ENCODE measurements at places on chromosomes 6 and 20.
A peak's percentile ranks its signal among the peaks of the same experiment; 100 is the strongest.

- DNase-seq: no peak
These were observed 773 bp downstream of the SMAP1 start for GRCh38 chr6:70668499-70668812.

DNA sequence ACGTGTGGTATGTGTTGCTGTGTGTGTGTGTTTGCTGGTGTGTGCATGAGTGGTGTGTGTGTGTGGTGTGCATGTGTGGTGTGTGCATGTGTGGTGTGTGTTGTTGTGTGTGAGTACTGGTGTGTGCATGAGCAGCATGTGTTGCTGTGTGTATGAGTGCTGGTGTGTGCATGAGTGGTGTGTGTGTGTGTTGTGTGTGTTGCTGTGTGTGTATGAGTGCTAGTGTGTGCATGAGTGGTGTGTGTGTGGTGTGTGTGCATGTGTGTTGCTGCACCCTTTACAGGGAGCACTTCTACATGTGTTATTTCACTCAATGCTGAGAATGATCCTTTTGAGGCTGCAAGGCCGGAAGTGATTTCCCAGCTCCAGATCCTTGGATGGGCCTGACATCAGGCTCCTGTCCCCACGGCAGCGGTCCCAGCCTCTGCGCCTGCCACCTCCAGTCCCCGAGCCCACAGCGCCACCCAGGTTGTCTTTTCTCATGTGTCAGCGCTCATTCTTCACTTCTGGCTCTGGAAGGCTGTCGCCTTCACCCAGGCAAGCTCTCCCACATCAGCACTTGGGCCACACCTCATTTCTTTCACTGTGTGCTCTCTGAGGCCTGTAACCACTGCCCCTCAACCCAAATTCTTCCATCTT lies 2.6 kb downstream of the NPEPL1 start:
- no peak for DNase-seq

DNA sequence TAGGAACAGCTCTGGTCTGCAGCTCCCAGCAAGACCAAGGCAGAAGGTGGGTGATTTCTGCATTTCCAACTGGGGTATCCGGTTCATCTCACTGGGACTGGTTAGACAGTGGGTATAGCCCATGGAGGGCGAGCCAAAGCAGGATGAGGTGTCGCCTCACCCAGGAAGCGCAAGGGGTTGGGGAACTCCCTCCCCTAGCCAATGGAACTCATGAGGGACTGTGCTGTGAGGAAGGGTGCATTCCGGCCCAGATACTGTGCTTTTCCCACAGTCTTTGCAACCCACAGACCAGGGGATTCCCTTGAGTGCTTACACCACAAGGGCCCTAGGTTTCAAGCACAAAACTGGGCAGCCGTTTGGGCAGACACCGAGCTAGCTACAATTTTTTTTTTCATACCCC lies 21.8 kb downstream of the HDDC2 start:
- no peak for DNase-seq

- no peak for DNase-seq
These were observed 100.0 kb upstream of the RIPOR2 start for GRCh38 chr6:25035512-25036435.

GRCh38 chr20:271528-271927 lies 14.0 kb downstream of the DEFB132 start:
- no peak for DNase-seq

DNA sequence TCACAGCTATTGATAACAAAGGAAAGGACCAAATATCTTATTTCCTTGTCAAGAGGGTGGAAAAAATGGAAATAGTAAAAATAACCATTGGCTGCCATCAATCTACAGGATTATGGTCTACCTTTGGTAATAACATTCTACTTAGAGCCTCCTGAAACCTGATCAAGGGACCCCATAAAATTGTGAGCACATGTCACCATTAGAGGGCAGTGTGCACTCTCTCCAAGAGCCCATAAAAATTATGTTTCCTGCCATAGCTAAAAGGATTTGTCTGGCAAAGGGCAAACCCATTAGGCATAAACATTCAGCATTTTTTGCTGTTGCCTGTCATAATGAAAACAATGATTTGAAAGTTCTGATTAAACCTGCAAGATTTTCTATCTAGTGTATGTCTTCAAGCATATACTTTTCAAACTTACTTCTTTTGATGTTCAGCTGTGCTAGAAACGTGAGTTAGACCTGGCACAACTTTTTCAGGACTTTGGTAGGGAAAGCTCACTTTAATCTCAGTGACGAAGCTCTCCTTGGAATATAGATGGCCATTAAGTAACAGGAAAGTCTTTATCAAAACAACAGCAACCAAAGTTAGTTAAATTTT lies 120.7 kb upstream of the ZFP64 start:
- peak; percentile 79 for DNase-seq

DNA sequence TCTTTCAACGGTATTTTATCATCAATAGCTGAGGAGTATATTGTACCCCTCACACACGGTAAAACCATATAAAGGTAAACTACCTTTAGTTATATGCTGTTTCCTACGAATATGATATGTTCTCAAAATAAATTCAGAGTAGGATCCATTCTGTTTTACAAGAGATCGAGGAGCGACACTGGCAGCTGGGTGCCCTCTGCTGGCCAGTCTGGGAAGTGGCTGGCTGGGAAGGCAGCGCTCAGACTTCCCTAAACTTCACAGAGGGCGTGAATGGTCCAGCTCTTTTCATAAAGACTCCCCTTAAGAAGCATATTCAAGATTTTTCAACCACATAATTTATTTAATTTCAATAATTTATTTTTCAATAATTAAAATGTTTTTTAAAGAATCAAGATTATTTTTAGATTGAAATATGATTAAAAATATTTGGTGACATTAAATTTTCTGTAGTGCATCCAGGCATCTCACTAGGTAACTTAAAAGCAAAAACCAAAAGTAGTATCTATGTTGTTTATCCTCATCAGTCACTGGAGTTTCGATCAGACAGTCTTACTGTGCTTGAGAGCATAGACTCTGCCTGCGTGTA lies 187.5 kb upstream of the PDE10A start:
- peak; percentile 74 for DNase-seq

- no peak for DNase-seq
These were observed 49.1 kb downstream of the NFATC2 start for GRCh38 chr20:51493346-51493791.

- no peak for DNase-seq
These were observed 71.5 kb downstream of the CNKSR3 start for GRCh38 chr6:154438882-154439415.

DNA sequence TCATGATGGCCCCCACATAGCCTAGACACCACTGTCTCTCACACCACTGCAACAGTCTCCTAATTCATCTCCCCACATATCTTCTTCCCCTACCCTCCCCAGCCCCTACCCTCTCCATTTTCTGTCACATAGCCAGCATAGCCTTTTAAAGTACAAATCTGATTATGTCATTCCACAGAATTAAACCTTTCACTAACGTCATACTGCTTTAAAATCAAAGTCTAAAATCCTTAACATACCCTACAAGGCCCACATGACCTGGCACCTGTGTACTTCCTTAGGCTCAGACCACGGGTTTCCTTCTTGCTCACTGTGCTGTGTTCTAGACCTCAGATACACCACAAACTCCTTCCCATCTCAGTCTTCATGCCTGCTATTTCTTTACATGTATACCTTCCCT lies 5.9 kb downstream of the OSTM1 start:
- DNase-seq: no peak

DNA sequence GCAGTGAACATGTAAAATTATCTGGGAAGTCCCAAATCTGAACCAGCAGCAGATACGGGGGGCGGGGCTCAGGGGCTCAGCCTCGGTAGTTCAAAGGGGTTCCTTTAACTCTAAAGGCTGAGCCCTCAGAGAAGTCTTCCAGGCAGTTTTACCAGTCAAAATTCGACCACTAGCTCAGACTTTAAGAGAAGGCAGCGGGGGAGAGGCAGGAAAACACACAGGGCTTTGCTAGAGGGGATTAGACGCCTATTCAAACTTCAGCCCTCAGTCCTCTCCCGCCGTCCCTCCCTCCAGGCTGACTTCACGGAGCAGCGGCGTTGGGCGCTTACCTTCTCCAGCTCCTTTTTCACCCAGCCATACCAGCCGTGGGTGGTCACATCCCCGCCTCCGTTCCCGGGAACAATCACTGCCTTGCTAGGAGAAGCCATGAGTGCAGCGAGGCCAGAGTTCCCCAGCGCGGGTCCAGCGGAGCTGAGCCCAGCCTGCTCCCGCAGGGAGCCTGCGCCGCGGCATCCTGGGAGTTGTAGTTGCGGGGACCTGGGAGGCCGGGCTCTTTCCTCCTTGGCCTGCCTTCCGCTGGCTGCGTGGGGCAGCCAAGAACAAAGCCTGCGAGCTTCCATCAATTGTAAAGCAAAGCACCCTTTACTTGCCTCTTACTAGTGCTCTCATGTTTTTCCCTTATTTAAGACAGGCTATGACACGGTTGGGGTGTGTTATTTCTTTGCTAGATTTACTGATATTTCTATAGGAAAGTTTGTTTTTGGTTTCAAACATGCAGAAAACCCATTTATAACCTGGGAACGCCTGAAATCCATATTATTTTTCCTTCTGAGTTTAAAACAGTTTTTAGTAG lies at the start of gene RBBP9:
RBBP9 (minus strand) TSS at position 486 of the 853 bp plus-strand sequence; CDS start at position 428, 58 bp downstream.
- peak; percentile 90 for DNase-seq

DNA sequence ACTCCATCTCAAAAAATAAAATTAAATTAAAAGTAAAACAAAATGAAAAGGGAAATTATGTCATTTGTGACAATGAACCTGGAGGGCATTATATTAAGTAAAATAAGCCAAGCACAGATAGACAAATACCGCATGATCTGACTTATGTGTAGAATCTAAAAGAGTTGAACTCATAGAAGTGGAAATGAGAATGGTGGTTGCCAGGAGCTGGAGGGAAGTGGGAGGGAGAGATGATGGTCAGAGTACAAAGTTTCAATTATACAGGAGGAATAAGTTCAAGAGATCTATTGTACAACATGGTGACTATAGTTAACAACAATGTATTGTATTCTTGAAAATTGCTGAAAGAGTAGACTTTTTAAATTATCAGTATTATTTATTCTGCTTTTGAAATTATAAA lies 183.4 kb downstream of the ID4 start:
- no peak for DNase-seq

DNA sequence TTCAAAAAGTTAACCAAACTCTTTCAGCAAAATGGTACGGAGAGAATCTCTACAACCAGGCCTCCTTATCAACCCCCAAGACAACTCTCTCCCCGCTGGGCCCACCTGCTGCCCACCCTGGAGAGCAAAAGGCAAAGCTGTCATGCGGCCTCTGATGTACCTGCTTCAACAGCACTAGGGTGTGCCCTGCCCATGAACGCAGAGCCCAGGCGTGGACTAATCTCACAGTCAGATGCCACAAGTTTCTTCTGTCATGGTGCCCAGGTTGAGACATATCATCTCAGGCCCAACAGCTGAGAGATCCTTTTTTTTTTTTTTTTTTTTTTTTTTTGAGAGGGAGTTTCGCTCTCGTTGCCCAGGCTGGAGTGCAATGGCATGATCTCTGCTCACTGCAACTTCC lies 26.3 kb downstream of the SLC2A4RG start:
- no peak for DNase-seq

- no peak for DNase-seq
These were observed 136.3 kb upstream of the GRIK2 start for GRCh38 chr6:101257163-101257562.

GRCh38 chr6:42017021-42017643 lies 33.2 kb upstream of the TAF8 start:
- DNase-seq: no peak

DNA sequence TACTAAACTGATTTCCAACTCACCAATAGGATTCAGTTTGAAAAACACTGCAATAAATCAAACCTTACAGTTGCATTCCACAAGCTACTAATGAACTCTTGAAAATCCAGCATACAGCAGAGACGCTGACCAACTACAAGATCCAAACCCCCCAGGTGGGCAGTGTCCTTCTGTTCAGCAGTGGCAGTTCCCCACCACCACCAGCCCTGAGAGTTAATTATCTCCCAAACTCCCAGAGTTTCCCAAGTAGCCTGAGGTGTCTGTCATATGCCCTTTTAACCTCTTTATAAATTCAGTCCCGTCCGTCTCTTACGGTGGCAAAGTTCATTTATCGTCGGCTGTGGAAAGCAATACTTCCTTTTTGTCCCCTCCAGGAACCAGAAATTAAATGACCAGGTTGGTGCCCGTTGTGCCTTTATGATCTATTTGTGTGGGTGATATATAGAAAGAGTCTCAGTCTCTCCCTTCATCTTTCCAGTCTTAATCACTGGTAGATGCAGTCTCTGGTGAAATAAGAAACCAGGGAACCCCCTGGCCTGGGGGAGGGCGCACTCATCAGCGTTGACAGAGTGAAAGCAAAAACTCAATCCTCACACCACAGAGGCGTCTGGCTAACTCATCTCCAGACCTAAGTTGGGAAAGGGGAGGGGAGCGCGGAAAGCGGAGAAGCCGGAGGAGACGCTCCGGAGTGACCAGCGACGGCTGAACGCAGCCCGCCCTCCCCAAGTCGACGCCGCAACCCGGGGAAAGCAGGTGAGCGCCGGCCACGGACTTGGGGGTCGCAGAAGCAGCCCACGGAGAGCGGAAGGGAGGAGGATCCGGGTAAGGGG lies 717 bp downstream of the MRPL14 start:
- peak; percentile 77 for DNase-seq

GRCh38 chr20:2829376-2829775 lies 11.1 kb downstream of the PCED1A start:
- no peak for DNase-seq

DNA sequence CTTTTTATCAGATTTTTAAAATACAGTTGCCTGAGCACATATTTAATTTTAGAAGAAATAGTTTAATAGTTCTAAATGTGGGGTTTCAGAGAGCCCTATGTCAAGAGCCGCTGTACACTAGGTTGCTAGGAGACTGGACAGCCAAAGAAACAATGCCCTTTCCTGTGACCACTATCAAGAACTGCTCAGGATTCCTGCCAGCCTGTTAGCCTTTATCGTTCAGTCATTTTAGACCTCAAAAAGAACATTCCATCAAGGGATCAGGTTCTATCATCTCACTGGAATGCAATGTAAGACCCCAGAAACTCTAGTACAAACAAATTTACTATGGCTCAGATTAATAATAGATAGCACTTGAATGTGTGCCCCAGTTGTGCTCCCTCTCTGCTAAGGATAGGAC lies 181.2 kb upstream of the CCN2 start:
- DNase-seq: no peak

DNA sequence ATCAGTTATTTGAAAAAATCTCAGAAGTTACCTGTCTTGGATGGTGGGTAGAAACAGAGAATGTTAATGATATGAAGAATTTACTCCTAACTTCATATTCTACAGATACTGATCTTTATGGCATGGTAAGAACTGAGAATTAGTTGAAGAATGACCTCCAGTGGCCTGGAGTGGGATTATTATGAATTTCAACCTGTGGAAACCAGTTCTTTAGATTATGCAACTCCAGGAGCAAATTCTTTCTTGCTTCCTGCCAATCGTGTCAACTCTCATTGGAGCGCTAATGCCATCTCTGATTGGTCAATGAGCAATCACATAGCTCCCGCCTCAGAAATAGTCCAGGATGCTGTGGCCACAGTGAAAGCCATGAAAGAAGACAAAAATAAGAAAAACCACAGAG lies 40.6 kb downstream of the LYRM2 start:
- peak; percentile 76 for DNase-seq

DNA sequence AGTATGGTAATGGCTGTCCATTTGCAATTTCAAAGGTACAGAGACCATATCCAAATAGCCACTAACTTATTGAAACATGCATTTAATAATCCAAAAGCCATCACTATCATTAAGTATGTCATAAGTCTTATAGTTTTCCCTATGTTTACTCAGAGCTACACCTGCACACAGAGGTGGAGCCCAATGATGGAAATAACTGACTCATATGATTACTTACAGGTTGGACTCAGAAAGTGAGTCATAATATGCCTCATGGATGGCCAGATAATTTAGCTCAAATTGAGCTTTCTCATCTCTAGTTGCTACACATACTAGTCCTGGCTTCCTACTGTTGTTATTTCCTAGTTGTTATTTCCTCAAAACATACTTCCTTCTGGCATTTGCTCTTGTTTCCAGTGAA lies 104.4 kb upstream of the KHDRBS2 start:
- DNase-seq: peak; percentile 29

- DNase-seq: no peak
These were observed 105.4 kb downstream of the REV3L start for GRCh38 chr6:111377558-111378120.

Data from hepatocyte (in vitro differentiated cells).